ENCODE measurements at places on chromosomes 12 and 14. TPM values are rescaled to one million over a fixed set of nuclear protein-coding genes. Genes with fewer than 3 reads are reported as not detected.
A peak's percentile ranks its signal among the peaks of the same experiment; 100 is the strongest.

DNA sequence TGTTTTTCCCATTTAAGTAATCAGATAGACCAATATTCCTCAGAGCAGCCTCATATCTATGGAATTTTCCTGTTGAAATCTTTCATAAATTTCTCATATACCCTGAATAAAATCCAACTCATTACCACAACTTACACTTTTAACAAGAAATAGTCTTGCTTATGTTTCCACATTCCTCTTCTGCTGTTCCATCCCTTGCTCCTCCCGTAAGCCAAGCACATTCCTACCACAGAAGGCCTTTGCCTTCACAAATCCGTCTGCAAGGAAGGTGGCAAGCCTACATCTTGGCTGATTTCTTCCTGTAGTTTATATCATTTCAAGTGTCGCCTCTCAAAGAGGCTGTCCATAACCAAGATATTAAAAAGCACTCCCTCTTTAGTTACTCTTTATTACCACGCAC is 127.7 kb downstream of the C12orf50 start:
- DNase-seq, result no peak
- H3K27ac ChIP-seq, result no peak overlapping the region
- H3K4me1 ChIP-seq, result no peaks in the 10 kb centered on the region
- 0 out of 2 replicates have a peak, but pooled peaks cover 3% of the 10 kb centered on the region for H3K27me3 ChIP-seq

CCDC196 gene
- not detected for total RNA-seq

- H3K36me3 ChIP-seq, result no peaks in the 10 kb centered on the region
- no peak overlapping the region for H3K4me3 ChIP-seq
- DNase-seq, result peak; percentile 70
- no peaks in the 10 kb centered on the region for H3K4me1 ChIP-seq
- no peak overlapping the region for H3K27ac ChIP-seq
Measured at GRCh38 chr14:74502236-74503019, 8.9 kb downstream of the ISCA2 start.

- H3K4me3 ChIP-seq, result no peak overlapping the region
- H3K27me3 ChIP-seq, result no peaks in the 10 kb centered on the region
- H3K27ac ChIP-seq, result no peak overlapping the region
- H3K4me1 ChIP-seq, result no peaks in the 10 kb centered on the region
Measured at GRCh38 chr14:98173305-98173704, 1098.7 kb downstream of the BCL11B start.

NPAS3 gene
- total RNA-seq, result 1.2 TPM

DNA sequence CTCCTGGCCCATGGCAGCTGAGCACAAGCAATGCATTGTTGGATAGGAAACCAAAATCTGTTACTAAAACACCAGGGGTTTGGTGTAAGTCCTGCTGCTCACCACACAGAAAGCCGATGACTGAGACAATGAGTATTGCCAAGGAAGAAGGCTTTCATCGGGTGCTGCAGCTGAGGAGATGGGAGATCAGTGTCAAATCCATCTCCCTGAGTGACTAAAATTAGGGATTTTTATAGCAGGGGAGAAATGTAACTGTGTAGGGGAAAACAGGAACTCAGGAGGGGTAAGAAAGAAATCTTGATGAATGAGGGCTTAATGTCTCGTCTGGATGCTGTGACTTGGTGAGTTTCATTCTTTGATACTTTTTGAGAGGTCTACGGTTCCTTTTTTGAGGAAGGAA is 97.9 kb downstream of the KCNMB4 start:
- H3K4me1 ChIP-seq, result no peaks in the 10 kb centered on the region
- no peak overlapping the region for H3K4me3 ChIP-seq
- H3K27me3 ChIP-seq, result no peaks in the 10 kb centered on the region
- DNase-seq, result no peak
- no peak overlapping the region for H3K27ac ChIP-seq

DNA sequence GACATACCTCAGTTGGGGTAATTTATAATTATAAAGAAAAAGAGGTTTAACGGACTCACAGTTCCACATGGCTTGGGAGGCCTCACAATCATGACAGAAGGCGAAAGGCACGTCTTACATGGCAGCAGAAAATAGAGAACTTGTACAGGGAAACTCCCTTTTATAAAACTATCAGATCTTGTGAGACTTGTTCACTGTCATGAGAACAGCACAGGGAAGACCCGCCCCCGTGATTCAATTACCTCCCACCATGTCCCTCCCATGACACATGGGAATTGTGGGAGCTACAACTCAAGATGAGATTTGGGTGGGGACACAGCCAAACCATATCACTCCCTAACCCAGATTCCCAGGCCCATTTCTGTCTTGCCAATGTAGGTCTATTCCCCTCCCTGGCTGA is 22.1 kb downstream of the MYO1H start:
- H3K36me3 ChIP-seq, result no peaks in the 10 kb centered on the region
- H3K27me3 ChIP-seq, result peaks cover 84% of the 10 kb centered on the region
- H3K27ac ChIP-seq, result no peak overlapping the region
- H3K4me1 ChIP-seq, result no peaks in the 10 kb centered on the region

PRKAG1 gene
- total RNA-seq, result 62.1 TPM

MIP gene
- total RNA-seq, result not detected

DNA sequence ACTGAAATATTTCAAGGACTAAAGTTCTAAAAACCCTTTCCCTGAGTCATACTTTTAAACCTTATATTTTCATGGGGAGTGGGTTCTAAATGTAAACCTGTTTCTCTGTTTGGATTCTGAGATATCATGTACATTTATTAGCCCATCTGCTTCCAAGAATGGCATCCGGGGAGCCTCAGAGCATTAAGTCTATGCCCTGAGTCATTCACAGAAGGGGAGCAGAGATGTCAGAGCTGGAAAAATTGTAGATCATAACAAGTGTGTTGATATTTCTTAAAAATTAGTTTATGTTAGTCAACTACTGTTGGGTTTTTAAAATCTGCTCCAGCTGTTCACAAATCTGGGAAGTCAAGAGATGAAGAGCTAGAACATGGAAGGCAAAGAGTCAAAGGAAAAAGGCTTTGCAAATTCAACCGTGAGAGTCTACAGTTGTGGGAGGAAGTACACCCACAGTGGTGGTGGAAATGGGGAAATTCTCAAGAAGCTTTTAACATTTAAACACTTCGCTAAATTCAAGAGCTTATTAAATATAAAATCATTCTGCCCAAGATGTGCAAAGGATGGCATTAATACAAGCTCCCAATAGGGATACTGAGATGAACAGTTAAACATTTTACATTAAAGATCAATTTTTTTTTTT is 70.5 kb upstream of the FLRT2 start:
- no peak overlapping the region for H3K4me3 ChIP-seq
- no peaks in the 10 kb centered on the region for H3K36me3 ChIP-seq
- no peaks in the 10 kb centered on the region for H3K4me1 ChIP-seq
- DNase-seq, result no peak
